ENCODE measurements at places on chromosomes 2 and 18.

GRCh38 chr18:2316082-2316750 is 255.1 kb downstream of the METTL4 start:
- DNase-seq, result no peak

GRCh38 chr2:74387346-74387745 is 7.2 kb upstream of the DCTN1 start:
- no peak for DNase-seq

GRCh38 chr2:8805278-8806210 is 31.9 kb downstream of the KIDINS220 start:
- no peak for DNase-seq

DNA sequence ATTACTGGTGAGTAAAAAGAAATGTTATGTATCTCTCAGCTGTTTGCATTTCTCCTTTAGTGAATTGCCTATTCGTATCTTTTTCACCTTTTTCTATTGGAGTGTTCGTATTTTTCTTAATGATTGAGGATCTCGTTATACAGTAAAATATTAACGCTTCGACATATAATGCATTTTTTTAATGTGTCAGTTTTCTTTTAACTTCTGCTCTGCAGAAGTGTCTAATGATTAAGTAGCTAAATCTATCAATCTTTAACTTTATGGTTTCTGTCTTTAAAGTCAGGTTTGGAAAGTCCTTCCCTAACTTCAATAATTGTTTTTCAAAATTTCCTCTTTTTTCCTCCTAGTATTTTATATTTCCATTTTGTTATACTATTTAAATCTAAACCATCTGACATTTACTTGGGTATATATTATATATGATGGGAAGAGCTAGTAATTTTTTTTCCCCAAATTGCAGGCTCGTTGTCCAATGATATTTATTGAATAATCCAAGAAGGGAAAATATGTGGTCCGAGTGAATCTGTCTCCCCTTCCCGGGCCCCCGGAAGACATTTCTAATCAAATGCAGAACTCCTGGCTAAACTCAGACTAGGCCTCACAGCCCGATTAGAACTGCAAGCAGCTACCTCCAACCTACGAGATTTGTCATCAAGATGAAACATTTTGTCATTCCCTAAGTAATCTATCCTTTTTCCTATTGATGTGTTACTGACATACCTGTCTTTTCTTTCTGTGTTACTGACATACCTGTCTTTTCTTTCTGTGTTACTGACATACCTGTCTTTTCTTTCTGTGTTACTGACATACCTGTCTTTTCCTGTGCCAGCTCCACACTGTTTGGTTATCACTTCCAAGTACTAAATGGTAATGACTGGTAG is 17.2 kb downstream of the PCBP1 start:
- DNase-seq, result no peak

GRCh38 chr18:963276-963675 is 58.6 kb downstream of the ADCYAP1 start:
- no peak for DNase-seq

DNA sequence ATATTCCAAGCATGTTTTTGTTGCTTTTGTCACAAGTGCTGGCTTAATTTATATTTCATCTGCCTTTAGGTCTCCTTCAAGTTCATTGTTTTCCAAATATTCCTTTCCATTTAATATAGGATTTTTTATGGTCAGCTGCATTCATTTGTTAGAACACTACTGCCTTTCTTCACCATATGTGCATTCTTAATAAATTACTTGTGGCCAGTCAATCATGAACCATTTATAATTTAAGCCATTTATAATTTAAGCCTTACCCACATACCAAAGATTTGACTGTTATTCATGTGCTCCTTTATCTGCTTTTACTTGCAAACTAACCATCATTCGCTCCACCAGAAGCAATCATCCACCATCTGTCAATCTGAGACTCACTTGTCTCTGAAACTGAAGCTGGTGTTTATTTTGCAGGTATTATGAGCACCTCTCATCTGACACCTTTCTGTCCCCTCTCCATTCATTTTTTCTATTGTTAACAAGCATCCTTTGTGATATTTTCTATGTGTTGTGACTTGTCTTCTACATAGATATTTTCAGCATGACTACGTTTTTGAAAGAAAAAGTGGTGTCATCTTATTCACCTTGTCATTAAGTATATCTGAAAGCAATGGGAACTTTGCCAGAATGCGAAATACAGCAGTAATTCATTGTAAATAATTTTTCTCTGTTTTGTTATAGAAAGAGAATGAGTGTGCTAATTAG is 786.8 kb downstream of the KCNJ3 start:
- DNase-seq, result peak; percentile 93

DNA sequence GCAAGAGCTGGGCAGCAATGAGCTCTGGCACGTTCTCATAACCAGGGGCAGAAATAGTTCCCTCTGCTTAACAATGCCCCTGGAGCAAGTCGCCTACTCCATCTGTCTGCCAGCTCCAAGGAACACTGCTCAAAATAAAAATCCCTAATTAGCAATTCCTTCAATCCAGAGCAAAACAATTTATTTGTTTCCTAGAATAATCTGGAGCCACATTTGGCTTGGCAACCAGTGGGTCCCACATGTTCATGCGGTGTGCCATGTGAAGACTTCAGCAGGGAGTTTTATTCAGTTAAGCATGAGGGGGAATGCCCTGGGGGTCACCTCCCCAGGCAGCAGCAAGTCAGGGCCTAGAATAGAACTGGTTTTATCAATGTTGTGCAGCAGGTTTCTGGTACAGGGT is 7.6 kb upstream of the EGR4 start:
- no peak for DNase-seq

- DNase-seq, result no peak
Measured at GRCh38 chr2:235507928-235508327, 14.1 kb downstream of the AGAP1 start.

- DNase-seq, result peak; percentile 25
Measured at GRCh38 chr2:17877811-17878280, 621 bp upstream of the KCNS3 start.

GRCh38 chr2:85797921-85798320 is 44.1 kb downstream of the ATOH8 start:
- DNase-seq, result peak; percentile 0

GRCh38 chr2:240556553-240557100 is 1.2 kb downstream of the ANKMY1 start:
- DNase-seq, result peak; percentile 8

GRCh38 chr2:188282907-188283306 is 8.8 kb upstream of the GULP1 start:
- no peak for DNase-seq

DNA sequence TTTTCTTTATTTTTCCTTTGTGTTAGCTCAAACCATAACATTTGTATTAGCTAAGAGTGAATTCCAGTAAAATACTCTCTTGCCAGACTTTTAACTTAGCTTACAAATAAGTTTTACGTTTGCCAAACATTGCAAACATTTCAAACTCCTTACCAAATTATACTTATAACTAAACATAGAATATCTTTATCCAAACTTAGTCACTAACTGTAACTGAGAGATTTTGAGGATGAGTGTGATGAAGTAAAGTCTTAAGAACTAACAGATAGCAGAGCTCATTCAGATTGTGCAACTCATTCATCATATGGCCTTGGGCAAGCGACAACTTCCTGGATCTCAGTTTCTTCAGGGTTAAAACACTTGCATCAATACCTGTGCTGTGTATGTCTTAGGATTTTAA is 533.7 kb downstream of the TDRD15 start:
- no peak for DNase-seq

DNA sequence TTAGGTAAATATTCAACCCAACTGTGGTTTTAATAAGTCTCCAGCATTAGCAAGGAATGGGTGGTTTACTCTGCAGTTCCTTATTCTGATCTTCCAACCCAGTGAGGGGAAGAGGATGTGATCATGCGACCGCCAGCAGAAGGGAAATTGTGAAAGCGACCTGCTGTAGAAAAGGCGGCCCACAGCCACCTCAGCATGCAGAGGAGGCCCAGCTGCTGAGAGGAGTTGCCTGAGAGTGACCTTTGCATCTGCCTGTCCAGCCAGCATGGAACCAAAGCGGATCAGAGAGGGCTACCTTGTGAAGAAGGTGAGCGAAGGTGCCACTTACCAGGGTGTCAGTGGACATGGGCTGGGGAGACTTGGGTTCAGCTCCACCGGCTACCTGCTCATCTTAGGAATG is at the start of gene PLEK:
Gene PLEK (plus strand): TSS at position 196 of the 400 bp plus-strand sequence. CDS start 70 bp downstream, at position 266.
- DNase-seq, result no peak

- no peak for DNase-seq
Measured at GRCh38 chr2:197883354-197884032, 79.1 kb downstream of the PLCL1 start.

DNA sequence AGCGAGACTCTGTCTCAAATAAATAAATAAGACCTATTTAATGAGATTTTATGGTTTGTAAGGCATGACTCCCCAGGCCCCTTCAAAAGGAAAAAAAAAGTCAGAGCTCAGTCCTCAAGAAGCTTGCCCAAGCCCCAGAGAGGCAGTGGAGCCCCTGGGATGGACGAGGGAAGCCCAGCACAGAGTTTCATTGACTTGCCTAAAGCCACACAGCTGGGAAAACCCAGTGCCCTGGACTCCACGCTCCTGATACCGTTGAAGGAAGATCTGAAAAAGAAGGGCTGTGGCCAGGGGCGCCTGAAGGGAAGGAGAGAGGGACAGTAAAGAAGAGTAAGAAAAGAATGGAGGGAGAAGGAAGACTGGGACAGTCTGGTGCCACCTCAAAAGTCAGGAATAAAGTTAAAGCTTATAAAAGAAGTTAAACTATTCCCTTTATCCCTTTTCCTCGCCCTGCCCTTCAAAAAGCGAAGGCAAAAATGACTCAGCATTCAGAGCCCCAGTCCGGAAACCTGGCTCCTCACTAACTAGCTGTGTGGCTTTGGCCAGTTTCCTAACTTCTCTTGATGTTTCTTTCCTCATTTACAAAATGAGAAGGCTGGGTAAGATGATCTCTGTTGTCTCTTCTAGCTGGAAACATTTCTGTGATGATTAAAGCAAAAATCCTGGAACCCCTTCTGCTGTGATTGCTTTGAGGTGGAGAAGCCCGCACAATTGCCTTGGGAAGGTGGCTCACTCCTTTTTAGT is 46.7 kb downstream of the LYPD1 start:
- no peak for DNase-seq

- DNase-seq, result no peak
Measured at GRCh38 chr2:188219541-188219940, 72.1 kb upstream of the GULP1 start.

DNA sequence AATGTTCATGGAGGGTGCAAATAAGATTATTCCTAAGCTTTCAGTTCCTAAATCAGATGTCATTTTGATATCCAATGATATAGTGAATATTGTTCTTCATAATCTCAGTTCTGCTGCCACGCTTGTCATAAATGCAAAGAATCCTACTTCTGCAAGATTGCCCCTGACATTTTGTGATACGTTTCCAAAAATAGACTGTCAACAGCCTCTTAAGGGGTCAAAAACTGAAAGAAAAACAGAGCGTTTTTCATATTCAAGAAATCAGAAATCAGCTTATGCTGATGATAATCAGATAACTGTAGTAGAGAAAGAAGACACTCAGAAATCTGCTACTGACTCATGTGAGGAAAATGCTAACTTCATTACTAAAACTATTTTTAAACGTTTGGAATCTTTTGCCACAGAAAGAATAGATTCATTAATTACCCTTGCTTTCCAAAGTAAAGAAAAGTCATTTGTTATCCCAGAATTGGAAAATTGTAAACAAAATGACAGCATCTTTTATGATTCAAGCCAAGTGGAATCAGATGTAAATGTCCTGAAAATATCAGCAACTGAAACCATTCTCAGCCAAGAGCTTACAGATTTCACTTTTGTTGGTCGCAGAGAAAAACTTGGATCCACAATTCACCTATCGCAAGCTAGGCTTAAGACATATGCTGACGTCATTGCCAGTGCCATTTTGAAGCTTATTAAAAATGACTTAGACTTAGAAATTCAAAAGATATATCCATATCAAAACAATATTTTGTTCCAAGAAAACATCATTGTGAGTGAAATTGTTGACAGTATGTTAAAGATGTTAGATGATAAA is 55.1 kb downstream of the FSIP2 start:
- no peak for DNase-seq

DNA sequence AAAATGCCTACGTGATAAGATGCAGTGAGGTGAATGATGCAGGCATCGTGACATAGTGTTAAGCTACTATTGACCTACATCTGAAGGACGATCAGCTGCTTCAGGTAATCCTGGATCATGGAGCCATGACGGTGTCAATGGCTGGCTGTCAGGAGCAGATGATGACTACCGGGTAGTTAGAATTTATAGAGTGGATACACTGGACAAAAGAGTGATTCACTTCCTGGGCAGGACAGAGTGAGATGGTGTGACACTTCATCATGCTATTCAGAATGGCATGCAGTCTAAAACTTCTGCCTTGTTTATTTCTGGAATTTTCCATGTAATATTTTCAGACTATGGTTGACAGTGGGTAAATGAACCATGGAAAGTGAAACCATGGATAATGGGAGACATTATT is 29.5 kb downstream of the METTL8 start:
- DNase-seq, result no peak

- no peak for DNase-seq
Measured at GRCh38 chr2:69547984-69548715, 95.4 kb downstream of the AAK1 start.

DNA sequence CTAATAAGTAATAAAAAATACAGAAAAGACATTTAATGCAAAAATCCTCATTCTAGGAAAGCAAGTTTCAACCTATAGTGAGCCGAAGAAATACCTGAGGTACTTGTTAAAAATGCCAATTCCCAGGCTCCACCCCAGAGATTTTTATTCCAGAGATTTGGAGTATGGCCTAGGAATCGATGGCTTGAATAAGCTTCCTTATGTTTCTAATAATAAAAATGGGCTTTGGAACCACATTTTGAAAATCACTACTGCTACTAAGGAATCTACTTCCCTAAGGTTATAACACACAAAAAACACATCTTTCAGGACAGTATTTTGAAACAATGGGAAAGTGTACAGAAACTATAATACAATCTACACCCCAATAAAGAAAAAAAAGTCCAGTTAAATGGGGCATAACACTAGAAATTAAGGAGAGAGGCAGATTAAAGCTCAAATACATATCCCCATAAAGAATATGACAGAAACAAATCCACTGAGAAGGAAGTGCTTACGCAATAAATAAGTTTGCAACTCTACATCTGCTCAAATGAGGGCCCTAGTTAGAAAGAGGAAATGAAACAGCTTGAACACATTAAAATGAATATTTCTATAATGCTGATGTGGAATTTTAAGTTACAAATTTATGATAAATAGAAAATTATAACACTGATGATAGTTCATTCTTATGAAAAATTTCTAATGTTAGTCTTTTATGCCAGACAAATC is 103.7 kb downstream of the EPB41L3 start:
- DNase-seq, result no peak

DNA sequence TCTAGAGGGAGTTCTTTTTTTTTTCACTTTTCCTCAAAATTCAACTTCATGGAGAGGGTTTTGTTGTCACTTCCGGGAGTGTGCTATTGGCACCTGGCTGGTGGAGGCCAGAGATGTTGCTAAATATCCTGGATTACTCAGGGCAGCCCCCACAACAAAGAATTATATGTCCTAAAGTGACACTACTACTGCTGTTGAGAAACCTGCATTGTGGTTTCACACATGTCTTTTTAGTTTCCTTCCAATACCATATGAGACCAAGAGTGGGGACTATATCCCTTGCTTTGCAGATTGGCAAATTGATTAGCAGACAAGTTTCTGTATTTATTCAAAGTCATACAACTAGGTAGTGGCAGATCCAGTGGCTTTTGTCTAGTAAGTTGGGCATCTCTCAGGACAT is 826.8 kb downstream of the TRIB2 start:
- no peak for DNase-seq
